Stimulated activated effector memory CD8-positive, alpha-beta T cell treated with anti-CD3 and anti-CD28 coated beads, Interleukin-12 subunit alpha, Interleukin-12 subunit beta, amount 100 ng/mL, for 72 hours (primary cell): ENCODE measurements at places on chromosomes 3 and 15.

- DNase-seq, result peak; percentile 94
Observed at GRCh38 chr15:70492240-70493177, 270.8 kb downstream of the UACA start.

GRCh38 chr3:16319307-16319706 lies 54.3 kb downstream of the OXNAD1 start:
- peak; percentile 85 for DNase-seq

DNA sequence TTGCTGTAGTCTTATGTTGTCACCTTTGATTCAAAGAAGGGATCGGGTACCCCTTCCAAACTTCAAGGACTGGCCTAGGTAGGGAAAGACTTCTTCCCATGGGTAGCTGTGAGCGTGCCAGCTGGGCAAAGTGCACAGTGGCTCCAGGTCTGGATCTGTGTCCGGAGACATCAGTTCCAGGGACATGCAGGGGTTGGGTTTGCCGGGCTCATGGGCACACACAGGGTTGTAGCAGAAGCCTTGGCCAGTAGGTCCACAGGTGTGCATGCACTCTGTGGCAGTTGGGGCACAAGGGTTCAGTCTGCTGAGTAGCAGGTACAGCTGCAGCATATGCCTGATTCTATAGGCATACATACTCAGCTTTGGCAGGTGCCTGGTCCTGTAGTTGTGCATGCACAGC lies 111.2 kb downstream of the EFHB start:
- no peak for DNase-seq

- DNase-seq, result no peak
Observed at GRCh38 chr15:28093752-28094535, 5.2 kb downstream of the OCA2 start.

- DNase-seq, result no peak
Observed at GRCh38 chr3:50603261-50604109, 8.1 kb downstream of the CISH start.

DNA sequence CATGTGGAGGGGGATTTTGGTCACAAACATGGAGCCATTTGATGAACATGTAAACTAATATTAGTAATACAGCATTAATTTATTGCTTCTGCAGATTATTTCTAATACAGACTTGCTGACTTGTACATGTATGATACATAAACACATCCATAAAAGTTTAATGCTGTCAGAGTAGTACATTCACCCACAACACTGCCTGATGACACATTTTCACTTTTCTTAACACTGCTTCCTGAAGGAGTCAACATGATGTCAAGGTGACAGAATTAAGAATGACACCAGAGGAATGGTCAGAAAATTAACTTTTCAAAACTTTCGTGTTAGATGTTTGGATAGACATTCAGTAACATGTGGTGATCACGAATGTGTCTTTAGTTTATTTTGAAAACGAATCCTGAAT lies 199.4 kb downstream of the SATB1 start:
- no peak for DNase-seq

DNA sequence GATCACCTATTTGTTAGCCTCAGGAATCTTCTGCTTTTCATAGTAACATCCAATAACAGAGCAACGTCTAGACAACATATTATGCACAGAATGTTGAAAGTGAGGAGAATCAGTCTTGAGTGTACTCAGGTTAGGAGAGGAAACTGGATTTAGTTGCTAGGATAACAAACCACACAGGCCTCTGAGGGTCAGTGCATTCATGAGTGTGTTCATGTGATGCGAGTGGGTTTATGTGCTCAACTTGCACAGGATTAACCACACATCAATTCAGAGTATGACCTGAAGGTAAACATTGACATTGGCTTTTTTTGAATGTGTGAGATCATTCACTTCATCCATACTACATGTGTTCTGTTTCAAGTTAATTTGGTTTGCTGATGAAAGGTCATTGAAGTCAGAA lies 287.6 kb downstream of the DIPK2A start:
- no peak for DNase-seq

DNA sequence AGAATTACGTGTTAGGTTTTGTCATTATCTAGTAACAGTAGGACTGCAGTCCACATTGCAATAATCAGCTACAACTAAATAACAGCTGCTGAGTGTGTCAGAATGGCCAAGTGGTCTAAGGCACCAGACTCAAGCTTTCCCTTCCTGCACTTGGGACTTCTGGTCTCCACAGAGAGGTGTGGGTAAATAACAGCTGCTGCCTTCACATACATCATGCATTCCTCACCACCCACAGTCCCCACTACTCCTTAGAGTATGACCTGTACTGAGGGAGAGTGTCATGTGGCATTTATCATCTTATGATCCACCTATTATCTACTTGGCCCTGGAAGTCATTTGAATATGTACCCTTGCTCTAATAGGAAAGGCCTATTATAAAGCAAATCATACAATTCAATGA lies 22.2 kb upstream of the ZMAT3 start:
- DNase-seq, result no peak

DNA sequence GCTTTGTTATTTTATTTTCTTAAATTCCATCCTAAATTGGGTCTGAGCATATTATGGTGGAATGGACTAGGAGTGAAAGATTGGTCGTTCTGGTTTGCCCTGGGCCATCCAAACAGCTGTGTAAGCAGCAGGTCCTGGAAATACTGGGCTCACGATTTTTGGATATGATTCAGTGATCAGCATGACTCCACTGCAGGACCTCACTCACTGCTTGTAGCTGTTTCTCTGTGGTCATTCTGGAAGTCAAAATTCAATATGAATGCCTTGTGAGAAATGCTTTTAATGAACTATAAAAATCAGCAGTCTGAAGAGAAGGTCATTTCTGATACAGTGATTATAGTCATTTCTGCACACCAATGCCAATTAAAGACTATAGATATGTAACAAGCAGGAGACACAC lies 185.0 kb downstream of the RBMS3 start:
- DNase-seq, result no peak

GRCh38 chr15:77830051-77830468 lies 197.3 kb upstream of the LINGO1 start:
- DNase-seq, result no peak

GRCh38 chr3:125132815-125133214 lies 77.0 kb upstream of the HEG1 start:
- DNase-seq, result no peak

- no peak for DNase-seq
Observed at GRCh38 chr3:146325170-146325569, 74.3 kb upstream of the PLSCR4 start.

DNA sequence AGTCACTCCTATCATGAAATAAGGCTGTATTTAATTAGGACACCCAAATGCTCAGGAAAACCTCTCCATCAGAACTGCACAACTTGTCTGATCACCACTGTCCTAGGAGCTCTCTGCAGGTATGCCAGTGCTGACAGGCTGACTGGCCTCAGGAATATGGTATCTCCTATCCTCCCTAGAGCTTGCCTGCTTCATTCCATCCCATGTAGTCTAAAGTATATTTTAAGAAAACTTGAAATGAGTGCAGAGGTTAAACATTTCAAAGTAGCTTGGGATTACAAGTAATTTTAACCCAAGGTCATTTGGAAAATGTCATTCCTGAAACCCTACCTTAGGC lies 23.7 kb downstream of the FILIP1L start:
- no peak for DNase-seq

GRCh38 chr3:156687023-156687422 lies 12.6 kb downstream of the TIPARP start:
- no peak for DNase-seq

GRCh38 chr3:126827121-126827520 lies 123.1 kb downstream of the CHCHD6 start:
- DNase-seq, result no peak

- DNase-seq, result no peak
Observed at GRCh38 chr15:63212050-63213004, 22.9 kb downstream of the RAB8B start.

DNA sequence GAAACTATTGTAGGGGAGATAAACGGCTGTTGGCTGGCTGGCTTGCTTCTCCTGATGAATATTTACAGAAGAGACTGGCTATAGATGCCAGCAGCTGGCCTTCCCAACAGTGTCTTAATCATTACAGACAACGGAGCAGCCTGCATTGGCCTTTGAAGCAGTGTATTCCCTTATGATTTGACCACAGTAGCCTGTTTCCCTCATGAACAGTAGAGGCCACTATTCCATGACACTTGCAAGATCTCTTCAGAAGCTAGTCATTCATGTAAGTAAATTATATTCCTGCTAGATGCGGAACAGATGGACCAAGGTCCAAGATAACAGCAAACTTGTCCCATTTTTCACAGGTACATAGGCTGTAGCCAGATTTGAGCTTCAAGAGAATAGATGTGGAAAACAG lies 47.3 kb downstream of the TMCO5A start:
- DNase-seq, result no peak
